ENCODE measurements at places on chromosomes 2 and 18. TPM values are rescaled to one million over a fixed set of nuclear protein-coding genes. Genes with fewer than 3 reads are reported as not detected.

The GCG gene
- not detected for polyA plus RNA-seq

The PLCD4 gene
- polyA plus RNA-seq: not detected

The TTC31 gene
- polyA plus RNA-seq: 20.7 TPM

DNA sequence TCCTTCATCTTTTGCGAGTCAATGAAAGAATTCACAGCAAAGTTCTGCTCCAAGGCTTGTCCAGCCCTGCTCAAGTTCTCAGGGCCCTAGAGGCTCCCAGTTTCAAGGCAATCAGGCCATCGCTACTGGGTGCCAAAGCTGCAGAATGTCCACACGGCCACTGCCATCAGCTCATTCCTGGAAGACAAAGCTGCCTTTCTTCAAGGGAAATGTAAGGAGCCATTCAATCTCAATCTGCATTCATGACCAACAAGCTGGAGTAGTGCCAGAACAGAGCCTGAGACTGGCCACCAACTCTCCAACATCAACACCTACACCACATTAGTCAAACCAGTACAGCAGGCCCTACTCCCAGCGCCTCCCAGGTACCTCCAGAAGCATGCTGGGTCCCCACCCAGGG, 202.2 kb downstream of the TCF4 start:
- DNase-seq: no peak

DNA sequence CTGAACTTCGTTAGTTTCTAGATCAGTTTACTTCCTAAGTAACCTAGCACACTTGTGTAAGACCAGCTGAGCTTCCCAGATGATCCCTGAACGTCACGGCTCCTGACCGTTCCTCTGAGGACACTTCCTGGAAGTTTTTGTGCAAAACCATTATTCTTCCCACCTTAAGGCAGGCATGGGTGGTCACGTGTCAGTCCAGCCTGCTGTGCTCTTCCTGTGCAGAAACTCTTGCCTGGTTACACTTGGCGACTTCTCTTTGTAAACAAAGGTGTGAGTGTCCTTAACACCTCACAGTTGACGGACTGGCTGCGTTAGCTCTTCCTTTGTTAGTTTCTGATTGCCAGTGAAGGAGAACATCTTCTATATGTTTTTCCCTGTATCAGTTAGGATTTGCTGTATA, 118.3 kb downstream of the SH3RF3 start:
- DNase-seq: no peak

DNA sequence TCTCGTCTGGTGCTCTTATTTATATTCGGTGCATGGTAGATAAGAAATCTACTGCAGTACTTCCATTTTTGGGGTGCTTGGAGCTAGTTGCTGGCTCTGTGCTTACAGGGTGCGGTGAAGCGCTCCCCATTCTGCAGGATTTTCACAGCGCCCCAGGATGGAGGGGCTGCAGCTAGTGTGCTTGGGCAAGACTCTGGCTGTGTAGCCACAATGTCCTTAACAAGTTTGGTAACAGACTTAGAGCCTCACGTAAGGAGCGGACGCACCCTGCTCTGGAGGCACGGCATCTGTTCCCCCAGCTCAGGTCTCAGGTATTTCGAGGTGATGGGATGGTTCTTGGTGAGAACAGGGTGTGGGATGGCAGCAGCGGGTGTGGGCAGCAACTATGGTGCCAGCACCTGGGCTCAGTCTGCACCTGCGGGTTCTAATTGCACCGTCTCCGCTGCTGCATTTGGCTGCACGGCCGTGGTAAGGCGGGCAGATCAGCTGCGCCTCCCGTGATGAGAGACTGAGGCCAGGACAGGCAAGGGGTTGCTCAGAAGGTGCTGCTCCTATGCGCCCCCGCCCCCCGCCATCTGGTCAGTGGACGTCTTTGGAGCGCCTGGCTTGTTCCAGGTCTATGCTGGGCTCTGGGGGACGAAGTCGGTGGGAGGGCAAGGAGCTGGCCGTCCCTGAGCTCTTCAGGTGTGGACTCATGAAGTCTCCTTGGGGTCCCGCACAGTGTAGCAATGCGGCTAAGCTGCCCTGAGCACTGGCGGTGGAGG, 20.1 kb upstream of the ALLC start:
- no peak for DNase-seq

DNA sequence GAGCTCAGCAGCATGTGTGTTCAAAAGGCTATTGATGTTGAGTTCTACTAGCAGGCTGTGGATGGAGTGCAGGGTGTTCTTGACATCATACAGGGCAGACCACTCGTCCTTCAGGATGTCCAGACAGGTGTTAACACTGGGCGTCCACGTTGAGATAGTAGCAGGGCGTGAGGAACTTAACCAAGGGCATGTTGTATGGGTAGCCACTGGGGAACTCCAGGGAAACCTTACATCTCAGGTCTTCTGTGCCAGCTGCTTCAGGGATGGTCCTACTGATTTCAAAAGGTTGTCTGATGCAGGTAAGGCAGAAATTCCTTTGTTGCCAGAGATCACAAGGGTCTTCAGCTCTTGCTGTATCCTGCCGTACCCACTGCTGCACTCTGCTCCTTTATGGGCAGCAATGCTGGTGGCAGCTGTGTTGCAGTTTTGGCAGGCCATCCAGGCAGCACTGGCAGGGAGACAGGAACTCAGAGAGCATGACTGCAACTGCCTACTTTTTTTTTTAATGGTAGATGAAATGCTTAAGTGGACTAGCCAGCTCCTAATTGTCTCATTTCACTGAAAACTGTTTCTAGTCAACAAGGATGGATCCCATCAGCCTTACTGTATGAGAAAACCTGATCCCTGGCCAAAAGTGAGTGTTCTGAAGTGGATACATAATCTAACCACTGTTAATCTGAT, 32.4 kb upstream of the RBBP8 start:
- DNase-seq: no peak

- no peak for DNase-seq
Observed at GRCh38 chr2:18491577-18491976, 68.9 kb downstream of the RDH14 start.

GRCh38 chr2:71571945-71572344, 118.6 kb downstream of the DYSF start:
- no peak for DNase-seq

GRCh38 chr18:61225336-61225735, 107.9 kb upstream of the CDH20 start:
- DNase-seq: no peak

DNA sequence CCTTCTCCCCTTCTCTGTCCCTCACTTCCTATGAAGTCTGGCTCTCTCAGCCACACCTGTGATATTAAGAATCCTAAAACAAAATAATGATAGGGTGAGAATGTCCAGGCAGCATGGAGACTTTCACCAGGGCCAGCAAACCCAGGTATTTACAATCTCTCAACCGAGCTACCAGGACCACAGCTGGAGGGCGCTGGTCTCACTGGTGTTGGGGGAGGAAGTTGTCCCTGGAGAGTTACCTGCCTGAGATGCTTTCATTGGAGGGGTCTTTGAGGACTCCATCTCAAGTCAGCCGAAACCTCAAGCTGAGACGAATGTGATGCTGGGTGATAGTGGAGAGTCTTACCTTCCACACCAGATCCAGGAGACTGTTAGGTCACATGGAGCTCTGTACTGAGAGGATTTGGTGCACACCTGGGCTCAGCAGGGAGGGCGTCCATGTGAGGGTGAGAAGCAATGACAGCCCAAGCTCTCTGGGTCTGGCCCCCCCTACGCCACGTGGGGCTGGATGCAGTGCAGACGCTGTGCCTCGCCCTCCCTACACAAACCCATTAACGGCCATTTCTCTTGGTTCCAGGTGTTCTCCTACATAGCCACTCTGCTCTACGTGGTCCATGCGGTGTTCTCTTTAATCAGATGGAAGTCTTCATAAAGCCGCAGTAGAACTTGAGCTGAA, 27.4 kb downstream of the MAL start:
- no peak for DNase-seq
